ENCODE measurements at places on chromosomes 16 and 17.

GRCh38 chr16:66919569-66920298 lies 1.0 kb upstream of the CDH16 start:
- DNase-seq, result no peak

DNA sequence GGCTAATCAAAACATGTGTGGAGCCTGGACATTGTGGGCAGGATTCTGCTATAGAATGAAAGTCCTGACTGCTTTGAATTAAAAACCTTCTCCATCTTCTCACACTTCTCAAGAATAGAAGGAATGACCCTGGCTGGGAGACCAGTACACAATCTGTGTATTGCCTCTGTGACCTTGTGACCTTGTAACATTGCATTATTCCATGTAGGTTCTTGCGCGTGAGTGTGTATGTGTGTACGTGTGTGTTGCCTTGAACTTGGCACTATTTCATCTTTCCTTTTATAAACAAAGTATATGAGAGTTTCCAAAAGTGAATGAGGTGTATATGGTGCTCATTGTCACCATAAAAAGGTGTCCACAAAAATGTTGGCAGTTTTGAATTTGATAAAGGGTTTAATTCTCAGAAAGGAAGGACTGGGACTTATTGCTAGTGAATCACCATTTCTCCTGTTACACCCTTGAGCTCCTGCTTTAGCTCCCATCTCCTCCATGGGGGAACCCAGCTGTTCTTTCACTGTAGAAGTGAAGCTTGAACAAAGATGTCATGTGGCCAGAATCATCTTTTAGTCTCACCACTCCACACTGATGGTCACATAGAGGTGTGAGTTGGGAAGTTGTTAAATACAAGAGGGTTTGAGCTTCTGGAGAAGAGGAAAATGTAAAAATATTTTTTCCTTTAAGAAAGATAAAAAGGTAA lies 244.9 kb downstream of the FTO start:
- no peak for DNase-seq

DNA sequence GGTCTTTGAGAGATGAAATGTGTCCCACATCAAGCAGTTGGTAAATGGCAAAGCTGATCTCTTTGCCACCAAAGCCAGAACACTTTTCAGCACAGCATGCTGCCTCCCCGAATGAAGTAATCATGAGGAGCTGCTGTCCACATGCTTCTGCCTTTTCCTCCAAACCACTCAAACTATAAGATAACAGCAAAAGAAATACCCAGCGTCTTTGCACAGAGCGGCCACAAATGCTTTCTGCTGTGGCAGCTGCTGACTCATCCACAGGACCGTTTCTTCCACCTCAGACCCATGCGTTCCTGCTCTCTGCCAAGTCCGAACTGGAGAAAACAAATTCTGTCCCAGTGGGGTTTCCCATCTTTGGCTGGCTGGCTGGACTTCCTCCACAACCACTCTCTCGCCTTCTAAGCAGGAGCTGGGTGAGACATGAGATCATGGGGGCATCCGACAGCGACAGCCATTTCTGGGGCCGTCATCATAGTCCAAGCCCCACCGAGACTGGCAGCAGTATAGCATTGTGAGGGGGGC lies 27.1 kb downstream of the TBC1D3B start:
- DNase-seq, result peak; percentile 44

DNA sequence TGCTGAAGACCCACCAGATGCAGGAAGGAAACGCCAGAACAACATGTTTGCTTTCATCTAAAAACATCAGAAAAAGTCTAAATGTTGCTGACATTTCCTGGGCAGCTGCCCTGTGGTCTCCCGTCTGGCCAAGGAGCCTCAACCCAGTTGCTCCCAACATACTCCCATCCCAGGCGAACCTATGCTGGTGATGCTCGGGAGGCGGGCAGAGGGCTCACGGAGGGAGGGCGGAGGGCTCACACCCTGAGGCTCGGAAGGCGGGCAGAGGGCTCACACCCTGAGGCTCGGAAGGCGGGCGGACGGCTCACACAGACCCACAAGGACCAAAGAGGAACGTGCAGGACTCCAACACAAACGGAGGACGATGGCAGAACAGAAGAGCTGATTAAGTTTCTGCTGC lies 135.4 kb downstream of the ANKRD11 start:
- no peak for DNase-seq

DNA sequence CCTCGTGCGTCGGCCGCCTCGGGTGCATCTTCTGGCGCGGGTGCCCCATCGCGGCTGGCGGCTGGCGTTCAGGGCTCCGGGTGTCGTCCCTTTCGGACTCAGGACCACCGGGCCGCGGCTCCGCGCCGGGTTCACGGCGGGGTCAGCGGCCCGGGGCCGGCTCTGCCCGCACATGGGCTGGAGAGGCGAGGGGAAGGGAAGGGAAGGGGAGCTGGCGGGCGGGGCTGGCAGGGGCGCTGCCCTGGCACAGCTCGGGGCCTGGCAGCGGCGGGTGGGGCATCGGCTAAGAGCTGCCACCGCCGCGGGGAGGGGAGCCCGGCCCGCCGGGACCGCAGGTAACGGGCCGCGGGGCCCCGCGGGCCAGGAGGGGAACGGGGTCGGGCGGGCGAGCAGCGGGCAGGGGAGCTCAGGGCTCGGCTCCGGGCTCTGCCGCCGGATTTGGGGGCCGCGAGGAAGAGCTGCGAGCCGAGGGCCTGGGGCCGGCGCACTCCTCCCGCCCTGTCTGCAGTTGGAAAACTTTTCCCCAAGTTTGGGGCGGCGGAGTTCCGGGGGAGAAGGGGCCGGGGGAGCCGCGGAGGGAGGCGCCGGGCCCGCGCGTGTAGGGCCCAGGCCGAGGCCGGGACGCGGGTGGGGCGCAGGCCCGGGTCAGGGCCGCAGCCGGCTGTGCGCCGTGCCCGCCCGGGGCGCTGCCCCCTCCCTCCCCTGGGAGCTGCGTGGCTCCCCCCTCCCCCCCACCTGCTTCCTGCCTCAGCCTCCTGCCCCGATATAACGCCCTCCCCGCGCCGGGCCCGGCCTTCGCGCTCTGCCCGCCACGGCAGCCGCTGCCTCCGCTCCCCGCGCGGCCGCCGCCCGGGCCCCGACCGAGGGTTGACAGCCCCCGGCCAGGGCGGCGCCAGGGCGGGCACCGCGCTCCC lies 646 bp downstream of the HIC1 start:
- DNase-seq, result peak; percentile 41

DNA sequence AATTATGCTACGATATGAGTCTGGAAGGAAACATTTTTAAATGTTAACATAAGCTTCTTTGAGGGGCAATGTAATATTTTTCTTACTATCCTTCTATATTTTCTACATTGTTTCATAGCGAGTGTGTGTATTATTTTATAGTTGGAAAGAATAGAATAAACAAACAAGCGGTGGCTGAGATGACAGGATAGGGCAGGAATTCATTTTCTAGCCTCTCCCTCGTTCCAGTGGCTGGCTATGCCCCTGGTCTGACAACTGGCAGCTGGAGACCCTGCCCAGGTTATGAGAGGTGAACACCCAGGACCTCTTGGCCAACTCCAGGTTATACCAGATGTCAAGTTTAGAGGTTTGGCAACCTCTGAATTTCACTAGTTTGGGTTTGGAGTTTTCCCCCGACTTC lies 14.5 kb upstream of the TNRC6C start:
- no peak for DNase-seq

- no peak for DNase-seq
These were observed 17.9 kb downstream of the MYO18A start for GRCh38 chr17:29162082-29162908.

DNA sequence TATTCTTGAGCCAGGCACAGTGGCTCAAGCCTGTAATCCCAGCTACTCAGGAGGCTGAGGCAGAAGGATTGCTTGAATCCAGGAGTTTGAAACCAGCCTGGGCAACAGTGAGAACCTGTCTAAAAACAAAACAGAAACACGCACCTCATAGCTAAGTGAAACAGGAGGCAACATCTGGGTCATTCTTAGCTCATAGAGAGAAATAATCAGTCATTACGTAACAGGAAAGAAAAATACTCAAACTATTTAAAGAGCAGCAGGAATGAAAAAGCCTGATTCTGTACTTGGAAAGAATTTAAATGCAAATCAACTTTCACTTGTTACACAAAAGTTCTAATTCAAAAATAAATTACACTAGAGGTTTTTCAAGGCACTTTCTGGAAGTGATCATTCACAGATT lies 17.2 kb downstream of the CHCT1 start:
- no peak for DNase-seq

DNA sequence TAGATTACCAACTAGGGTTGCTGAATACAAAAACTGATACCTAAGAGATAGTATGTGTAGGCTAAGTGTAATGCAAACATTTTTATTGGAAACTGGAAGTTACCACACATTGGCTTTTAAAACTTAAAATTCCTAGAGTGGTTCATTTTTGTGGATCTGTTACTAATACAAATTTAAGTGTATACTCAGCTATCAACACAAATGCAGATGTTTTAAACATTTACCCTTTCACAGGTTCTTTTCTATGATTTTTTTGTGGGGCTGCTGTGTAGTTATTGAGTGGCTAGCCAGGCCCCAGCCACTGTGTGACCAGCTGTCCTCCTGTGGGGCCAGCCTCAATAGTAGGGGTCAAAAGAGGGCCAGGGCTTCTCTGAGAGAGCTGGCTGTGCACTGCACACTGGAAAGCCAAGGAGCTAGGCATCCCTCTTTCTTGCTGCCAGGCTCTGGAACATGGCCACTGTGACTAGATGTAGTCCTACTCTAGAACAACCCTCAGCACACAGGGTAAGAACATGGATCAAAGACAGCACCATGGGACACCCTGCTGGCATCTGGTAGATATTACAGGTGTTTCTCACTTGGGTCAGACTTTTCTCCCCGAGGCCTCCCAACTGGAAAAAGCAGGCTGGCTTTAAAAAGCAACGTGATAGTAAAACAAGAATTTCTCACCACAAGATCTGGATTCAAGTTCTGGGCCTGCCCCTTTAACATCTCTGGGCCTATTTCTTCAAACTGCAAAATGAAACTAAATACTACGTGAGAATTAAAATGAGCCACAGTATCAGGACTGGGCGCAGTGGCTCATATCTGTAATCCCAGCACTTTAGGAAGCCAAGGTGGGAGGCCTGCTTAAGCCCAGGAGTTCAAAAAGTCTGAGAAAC lies 7.3 kb upstream of the VEZF1 start:
- no peak for DNase-seq

DNA sequence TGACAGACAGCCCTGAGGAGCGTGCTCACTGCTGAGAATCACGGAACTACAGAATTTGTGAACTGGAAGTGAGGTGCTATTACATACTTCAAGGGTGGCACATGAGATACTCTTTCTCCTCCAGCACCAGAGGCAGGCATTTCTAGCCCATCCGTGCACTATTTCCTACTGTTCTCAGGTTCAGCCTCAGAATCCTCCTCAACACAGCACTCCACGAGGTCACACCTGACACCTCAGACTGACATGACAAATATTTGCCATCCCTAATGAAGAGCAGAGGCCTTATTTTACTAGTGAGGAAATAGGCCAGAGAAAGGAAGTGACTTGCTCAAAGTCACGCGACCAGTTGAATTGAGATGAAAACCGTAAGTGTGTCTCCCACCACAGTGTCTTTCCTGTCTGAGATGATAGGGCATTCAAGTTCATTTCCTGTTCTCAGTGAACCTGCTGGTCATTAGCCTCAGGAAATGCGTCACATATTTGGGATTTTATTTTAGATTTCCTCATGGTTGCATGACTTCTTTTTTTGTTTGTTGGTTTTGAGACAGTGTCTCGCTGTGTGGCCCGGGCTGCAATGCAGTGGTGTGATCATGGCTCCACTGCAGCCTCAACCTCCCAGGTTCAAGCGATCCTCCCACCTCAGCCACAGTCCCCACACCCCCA lies 23.6 kb downstream of the SEZ6 start:
- DNase-seq, result peak; percentile 35

DNA sequence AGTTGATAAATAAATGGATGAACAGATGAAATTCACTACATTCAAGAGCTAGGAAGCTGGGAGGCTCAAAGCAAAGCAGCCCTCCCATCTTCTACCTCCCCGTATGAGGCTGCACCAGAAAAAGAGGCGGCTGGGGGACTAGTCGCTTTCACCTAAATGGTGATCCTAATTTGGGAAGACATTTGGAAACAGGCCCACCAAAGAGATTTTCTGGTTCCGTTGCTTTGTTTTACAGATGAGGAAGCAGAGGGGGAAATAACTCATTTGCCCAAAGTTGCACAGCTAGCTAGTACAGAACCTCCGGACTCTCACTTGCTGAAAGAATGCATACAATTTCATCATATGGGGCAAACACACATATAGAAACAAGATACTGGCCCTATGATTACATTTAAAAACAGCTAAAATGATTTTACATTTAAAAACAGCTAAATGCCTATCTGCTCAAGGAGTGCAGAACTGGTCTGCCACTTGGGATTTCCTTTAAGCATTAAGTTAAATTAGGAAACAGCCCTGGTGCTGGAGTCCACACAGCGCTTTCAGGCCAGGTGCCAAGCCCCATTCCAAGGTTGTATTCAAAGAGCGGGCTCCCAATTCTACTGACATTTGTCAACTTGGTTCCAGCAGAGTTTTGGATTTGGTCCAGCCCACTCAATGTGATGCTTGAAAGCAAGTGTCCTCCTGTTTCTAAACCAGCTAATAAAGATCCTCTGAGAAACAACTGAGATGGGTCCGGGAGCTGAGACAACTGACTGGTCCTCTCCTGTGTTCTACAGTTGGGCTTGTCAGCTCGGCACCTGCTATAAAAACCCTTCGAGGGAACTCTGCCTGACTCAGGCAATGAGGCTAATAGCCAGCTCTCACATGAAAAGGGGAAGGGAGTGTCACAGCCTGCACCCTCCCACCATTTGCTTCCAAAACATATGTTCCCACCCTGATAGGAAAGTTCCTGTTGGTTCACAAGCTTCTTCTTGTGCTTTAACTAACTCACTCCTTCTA lies 11.7 kb downstream of the ERN1 start:
- no peak for DNase-seq

DNA sequence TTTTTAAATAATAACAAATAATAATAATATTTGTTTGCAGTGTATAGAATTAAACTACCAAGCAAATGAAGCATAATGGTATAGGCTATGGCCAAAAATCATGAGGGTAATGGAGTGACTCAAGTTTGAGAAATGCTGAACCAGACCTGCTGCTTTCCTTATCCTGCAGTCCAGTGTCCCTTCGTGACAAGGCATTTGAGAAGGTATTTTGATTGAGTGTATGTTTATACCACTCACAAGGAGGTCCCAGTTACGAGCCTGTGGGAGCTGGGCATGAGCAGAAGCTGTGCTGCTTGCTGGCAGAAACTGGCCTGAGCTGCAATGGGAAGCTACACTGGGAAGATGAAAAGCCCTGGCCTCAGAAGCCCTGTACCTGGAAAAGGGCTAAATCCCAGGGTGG lies 50.3 kb downstream of the GNAO1 start:
- DNase-seq, result no peak

DNA sequence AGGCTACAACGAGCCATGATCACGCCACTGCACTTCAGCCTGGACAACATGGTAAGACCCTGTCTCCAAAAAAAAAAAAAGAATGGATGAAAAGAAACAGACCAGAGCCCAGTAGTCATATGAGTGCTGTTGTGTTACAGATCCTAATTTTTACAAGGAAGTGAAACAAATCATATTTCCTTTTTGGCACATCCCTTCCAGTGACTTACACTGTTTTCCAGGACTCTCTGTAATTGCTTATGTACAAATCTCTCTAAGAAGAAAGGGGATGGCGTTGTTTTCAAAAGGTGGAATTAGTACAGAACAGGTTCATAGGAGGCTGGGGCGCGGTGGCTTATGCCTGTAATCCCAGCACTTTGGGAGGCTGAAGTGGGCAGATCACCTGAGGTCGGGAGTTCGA lies 19.8 kb upstream of the ZNF594 start:
- no peak for DNase-seq

GRCh38 chr16:31357324-31358109 lies 2.5 kb downstream of the ITGAX start:
- DNase-seq, result no peak

All from mucosa of descending colon (tissue), 3 donors.